ENCODE measurements at places on chromosomes 3 and 15. TPM values are rescaled to one million over a fixed set of nuclear protein-coding genes. Genes with fewer than 3 reads are reported as not detected.

- DNase-seq, result no peak
Observed at GRCh38 chr3:87041191-87041590, 50.2 kb upstream of the VGLL3 start.

MELTF gene
- polyA plus RNA-seq, result 2.6 TPM

- DNase-seq, result no peak
Observed at GRCh38 chr3:184333190-184333589, 4.2 kb upstream of the FAM131A start.

DNA sequence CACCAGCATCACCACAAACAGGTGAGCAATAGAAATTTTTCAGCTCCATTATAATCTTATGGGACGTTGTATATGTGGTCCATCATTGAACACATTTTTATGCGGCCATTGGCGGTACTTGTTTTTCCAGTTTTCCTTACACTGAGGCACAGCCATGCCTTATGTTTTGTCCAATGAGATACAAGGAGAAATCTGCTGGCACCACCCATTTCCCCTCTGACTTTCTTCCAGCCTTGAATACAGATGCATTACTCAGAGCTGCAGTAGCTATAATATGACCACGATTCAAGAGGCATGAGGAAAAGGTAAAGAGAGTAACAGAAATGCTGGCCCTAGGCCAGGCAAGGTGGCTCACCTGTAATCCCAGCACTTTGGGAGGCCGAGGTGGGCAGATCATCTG is 9.0 kb upstream of the PIK3R4 start:
- DNase-seq, result no peak

ZNF774 gene
- polyA plus RNA-seq, result 5.4 TPM

DNA sequence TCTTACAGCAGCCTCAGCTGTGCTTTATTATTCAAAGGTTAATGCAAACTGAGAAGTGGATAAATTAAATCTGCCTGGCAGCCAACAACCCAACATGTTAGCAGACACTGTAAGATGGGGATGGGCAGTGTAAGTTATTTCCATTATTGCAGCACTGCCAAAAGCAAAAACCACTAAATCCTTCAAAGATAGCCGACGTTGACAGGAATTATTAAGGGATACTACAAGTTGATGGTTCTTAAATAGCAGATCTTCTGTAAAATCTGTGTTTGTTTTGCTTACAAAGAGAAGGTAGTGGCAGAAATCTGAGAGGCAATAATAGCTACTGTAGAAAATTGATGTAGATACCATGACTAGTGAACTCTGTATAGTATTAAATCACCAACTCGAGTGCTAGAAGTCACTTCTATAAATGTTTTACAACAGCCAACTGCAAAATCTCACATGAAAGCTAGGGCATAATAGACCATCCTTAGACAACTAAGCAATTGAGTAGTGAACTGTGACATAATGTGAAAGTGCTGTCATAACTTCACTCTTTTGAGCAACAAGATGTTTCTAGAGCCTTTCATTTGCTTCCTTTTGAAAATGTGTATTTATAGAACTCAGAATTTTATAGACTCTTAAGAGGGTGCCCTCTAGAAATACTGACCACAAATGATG is 278.6 kb downstream of the UBE2E2 start:
- DNase-seq, result no peak

CCNB2 gene
- polyA plus RNA-seq, result 61.4 TPM
